Activated CD4-positive, CD25-positive, alpha-beta regulatory T cell treated with anti-CD3 and anti-CD28 coated beads, Interleukin-2, amount 50 U/mL, for 16 hours (primary cell): ENCODE measurements at places on chromosomes 7 and 10.

DNA sequence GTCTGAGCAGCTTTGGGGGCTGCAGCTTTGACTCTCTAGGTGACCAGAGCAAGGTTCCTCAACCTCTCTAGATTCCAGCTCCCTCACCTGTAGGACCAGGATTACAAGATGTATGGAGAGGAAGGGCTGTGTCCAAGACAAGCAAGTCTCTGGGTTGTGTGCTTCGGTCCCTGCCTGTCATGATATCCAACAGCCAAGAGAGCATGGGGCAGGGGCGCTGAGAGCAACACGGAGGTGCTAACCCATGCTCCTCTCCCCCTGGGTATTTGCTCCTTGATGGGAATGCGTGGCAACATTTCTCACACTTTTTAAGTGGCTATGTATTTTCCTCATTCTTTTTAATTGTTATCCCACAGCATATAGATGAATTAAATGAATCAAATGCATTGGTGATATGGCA is 10.3 kb downstream of the CDHR1 start:
- no peak for DNase-seq

DNA sequence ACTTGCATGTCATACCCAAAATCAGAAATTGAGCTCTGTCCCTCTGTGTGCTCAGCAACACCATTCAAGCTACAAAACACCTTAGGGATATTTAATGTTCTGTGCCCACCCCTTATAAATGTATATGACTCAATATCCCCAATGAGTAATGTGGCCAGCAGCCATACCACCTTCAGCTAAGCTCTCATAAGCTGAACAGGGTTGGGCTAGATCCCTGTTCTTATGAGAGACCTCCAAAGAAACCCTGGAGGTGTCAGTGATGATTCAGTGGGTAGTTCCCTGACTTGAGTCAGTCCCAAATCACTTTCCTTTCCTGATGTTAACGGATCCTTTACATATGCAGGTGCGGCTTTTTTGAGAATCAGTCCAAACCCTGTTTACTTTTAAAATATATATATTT is 253.8 kb downstream of the CREB5 start:
- no peak for DNase-seq

DNA sequence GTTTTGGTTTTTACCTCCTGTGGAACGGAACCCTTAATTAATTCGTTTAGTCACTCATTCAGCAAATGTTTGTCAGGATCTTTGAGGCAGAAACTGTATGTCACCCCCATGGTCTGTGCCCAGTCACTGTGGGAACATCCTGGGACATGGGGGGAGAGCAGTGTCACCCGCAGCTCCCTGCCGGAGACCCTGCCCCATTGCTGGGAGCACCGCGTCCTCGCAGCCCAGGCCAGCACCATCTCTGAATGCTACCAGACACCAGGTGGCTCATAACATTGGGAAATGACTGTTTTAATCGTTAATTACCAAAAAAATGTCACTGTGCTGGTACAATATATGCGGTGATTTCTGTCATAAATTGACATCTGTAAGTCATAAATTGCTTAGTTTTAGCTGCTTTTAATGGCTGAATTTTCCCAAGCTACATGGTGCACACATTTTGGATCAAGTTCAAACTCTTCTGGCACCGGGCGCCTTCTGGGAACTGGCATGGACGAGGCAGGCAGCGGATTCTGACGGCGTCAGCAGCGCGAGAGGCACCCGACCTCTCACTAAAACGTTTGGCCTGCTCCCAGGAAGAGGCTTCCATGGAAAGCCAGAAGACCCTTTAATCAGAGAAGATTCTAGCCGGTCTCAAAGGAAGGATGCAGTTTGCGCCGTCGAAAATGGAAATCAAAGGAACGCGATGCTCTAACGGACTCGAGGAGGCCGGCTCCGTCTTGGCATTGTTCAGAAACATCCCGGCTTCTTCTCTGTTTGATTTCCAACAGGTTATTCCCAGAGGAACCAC is 184.2 kb downstream of the ADARB2 start:
- DNase-seq: no peak

GRCh38 chr10:133131053-133131452 is 29.0 kb upstream of the KNDC1 start:
- no peak for DNase-seq

GRCh38 chr10:69464801-69465401 is 13.6 kb downstream of the TSPAN15 start:
- no peak for DNase-seq

DNA sequence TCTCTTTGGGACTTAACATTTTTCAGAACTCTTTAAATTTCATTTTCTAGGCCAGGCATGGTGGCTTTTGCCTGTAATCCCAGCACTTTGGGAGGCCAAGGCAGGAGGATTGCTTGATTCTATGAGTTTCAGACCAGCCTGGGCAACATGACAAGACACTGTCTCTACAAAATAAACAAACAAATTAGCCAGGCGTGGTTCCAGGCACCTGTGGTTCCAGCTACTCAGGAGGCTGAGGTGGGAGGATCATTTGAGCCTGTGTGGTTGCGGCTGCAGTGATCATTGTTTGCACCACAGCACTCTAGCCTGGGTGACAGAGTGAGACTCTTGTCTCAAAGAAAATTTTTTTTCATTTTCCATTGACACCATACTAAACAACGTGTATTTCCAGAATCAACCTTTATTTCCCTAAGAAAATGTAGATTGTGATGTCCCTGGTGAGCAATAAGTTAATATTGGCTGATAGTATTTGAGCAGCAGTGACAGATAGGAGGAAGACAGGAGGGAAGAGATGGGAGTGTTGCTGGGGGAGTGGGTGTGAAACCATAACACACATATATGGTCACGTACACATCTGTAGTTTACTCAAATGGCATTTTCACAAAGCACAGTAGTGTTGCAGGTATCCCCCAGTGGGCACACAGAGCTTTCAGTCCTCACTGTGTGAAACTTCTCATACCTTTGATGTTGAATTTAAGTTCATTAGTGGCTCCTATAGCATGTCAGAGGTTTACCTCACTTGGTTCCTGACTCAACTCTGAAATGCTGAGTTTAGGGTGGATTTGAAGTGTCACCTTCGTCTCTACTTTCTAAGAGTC is 205.6 kb downstream of the AUTS2 start:
- DNase-seq: no peak

- DNase-seq: no peak
Observed at GRCh38 chr7:20197837-20198236, 19.3 kb downstream of the MACC1 start.

- no peak for DNase-seq
Observed at GRCh38 chr10:116803451-116804249, 45.6 kb upstream of the ENO4 start.

GRCh38 chr10:67912331-67912946 is 28.0 kb downstream of the SIRT1 start:
- DNase-seq: no peak

DNA sequence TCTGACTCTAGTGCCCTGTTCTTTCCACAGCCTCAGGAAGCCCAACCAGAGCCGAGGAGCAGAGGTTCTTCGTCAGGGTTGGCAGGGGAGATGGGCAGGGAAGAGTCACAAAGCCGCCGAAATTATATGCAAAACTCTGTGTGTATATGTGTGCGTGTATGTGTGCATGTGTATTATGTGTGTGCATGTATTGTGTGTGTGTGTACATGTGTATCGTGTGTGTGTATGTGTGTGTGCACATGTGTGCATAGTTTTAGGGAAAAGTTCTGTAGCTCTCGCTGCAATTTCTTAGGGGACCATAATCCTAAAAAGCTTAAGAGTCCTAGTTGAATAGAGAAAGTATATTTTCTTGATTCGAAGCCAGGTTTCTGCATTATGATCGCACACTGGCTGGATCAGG is 17.0 kb downstream of the DNAJB12 start:
- DNase-seq: no peak
